ENCODE measurements at places on chromosomes 3 and 15.

DNA sequence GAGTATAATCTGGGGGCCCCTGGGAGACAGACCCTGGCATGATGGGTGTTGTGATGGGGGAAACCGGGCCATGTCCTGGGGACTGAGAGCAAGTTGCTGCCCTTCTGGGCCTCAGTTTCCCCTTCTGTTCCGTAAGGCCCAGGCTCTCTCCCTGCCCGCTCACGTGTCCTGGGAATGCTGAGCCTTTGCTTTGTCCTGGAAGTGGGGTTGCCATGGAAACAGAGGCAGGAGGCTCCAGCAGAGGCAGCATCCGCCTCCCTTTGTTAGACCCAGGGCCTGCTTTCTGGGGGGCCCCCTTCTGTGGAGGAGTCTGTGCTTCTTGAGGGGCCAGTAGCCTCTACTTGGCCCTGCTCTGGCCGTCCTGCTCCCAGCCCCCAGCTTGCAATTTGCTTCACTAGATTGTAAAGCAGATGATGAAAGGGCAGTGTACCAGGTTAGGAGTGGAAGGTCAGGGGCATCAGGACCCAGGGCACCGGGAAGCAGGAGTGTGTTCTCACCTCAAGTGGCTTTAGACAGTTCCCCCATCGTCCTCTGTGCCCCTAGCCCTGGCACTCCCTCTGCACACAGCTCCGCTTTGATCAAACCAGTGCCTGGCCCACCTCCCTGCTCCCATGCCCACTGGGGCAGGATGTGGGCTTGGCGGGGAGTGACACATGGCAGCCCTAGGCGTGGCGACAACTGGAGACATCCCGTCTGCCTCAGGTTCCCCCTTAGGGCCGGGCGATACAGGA lies 105.6 kb downstream of the FBLN2 start:
- no peak for DNase-seq

DNA sequence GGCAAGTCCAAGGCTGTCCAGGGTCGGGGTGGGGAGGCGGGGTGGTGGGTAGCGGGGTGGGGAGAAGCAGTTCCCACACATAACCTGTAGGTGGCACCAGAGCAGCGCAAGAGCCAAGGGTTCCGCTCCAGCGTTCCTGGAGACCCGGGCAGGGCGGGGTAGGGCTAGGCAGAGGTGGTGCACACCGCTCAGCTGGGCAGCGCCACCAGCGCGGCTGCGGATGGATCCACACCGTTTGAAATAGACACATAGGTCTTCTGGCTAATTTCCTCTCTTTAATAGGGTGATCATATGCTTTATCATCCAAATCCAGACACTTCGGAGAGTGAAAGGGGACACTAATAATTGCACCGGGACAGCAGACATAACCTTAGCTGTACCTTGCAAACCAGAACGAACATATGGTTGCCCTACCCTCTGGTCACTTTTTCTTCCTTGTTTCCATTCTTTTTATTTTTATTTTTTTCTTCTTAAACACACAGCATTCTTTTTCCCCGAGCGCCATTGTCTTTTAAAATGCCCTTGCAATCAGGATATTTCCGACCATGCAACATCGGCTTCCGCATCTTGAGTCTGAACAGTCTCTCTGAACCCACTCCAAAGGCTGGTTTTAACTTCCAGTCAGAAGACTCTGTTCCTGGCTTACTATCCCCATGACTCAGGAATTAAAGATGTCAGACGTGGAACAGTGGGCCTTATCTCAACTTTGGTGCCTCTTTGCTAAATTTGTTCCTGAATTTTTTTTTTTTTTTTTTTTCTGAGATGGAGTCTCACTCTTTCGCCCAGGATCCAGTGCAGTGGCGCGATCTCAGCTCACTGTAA lies 12.5 kb upstream of the ZSCAN2 start:
- DNase-seq, result peak; percentile 83

GRCh38 chr3:17088017-17088416 lies 203.3 kb downstream of the PLCL2 start:
- DNase-seq, result no peak

GRCh38 chr15:70001859-70002258 lies 95.9 kb downstream of the TLE3 start:
- DNase-seq, result no peak

DNA sequence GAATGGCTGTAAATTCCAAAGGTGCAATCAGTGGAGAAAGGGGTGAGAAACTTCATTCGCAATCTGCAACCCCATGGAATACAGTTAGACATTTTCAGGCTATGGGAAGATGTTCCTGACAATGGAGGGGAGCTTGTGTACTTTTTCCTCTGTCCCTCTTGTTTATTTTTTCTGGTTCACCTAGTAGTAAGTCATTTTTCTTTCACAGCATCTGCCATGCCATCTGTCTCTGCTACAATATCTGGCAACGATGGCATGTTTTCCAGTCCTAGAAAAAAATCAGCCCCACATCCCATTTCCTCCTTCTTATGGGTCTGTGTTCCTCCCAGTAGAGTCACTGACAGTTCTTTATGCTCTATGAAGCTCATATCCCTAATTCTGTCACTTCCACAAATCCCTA lies 76.0 kb downstream of the SSR3 start:
- no peak for DNase-seq
